ENCODE measurements at places on chromosomes 7 and 10. TPM values are rescaled to one million over a fixed set of nuclear protein-coding genes. Genes with fewer than 3 reads are reported as not detected.

Gene SFMBT2
- total RNA-seq, result 6.2 TPM

Gene EPHA1
- not detected for total RNA-seq

Gene HMX3
- not detected for total RNA-seq

Gene PRPS1L1
- not detected for total RNA-seq

Gene SUN3
- total RNA-seq, result not detected

Gene IDI2
- total RNA-seq, result not detected

Gene ATP6V0A4
- 0.34 TPM for total RNA-seq

Gene KLLN
- 0.43 TPM for total RNA-seq

Gene KCP
- 0.36 TPM for total RNA-seq

Gene AQP1
- 0.40 TPM for total RNA-seq

Gene ADAMTS14
- total RNA-seq, result 0.14 TPM

Gene ELFN1
- total RNA-seq, result 0.32 TPM

Gene ELAPOR2
- not detected for total RNA-seq

Gene JCAD
- 10.1 TPM for total RNA-seq

Gene MRC1
- total RNA-seq, result not detected

Gene COL17A1
- 1.9 TPM for total RNA-seq

Gene PRR15
- total RNA-seq, result 2.7 TPM

Gene PDK4
- 9.4 TPM for total RNA-seq

Gene SPDYE1
- total RNA-seq, result not detected

Gene PDGFA
- 31.2 TPM for total RNA-seq

Gene PTTG1IP2
- total RNA-seq, result not detected

Gene SYT15
- 3.8 TPM for total RNA-seq

Gene ZNF783
- total RNA-seq, result 4.0 TPM

Gene UTF1
- not detected for total RNA-seq

Data from A549 treated with ZK216348 at 1 μM for 4 hours (cell line).